ENCODE measurements at places on chromosomes 4 and X.

GRCh38 chr4:75907966-75908365 lies 5.7 kb upstream of the PPEF2 start:
- DNase-seq: no peak

DNA sequence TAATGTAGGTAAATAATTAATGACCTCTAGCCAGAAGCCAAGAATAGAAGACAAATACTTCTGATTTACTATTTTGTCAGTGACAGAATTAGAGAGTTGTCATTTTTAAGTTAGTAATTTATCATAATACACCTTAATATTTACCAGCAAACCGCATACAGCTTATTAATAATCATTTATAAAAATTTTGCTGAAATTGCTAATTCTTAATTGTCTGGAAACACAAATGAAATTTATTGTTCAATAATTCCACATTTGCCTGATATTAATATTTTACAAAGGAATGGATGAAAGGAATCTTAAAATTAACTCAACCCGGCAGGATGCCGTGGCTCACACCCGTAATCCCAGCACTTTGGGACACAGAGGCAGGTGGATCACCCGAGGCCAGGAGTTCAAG lies 44.7 kb downstream of the PROM1 start:
- no peak for DNase-seq

DNA sequence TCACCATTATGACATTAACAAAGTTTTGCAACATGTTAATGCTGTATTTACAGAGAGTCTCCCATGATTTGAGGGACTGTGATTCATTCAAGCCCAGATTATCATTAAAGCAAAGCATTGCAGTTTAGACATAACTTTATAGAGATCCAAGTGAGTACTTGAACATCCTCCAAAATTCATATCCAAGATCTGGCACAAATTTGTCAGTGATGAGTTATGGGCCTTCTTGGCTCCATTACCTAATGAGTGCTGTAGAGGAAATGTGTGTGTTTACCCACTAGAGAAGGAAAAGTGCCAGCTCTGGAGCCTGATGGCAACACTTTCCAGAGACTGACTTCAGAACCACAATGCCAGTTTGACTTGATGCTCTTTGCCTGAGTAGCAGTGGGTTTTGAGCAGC lies 432.3 kb downstream of the GALNTL6 start:
- no peak for DNase-seq

DNA sequence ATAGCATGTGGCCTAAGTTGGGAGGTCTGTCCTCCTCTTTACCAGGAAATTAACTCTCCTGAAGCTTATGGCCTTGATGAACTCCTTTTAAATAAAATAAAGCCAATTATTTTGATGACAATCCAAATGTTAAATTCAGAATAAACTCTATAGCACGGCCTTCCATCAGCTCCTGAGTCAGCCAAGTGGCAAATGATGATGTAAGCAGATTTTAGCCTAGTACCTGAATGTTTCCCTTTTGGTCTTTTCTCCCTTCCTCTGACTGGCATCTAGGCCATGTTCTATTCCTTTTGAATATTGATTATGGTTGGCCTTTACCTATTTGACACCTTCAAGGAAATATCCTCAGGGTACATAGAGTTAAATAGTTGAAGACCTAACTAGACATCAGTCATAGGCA lies 76.2 kb downstream of the PARM1 start:
- DNase-seq: no peak

DNA sequence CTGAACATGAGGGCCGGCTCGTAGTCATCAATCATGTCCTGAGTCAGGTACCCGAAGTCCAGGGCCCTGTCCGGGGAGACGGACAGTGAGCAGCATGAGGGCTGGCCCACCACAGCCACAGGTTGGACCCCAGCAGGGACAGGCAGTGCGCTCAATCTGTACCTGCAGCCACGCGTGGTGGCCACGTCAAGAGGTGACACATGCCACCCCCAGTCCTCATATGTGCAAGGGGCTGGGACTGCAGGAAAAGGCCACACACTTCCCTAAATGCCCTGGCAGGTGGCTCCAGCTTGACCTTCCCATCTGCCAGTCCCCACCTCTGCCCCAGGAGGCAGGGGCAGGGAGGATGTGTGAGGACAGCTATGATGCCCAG lies 73.8 kb upstream of the MXD4 start:
- no peak for DNase-seq

GRCh38 chr4:165631208-165631894 lies 241.7 kb upstream of the TLL1 start:
- DNase-seq: no peak

DNA sequence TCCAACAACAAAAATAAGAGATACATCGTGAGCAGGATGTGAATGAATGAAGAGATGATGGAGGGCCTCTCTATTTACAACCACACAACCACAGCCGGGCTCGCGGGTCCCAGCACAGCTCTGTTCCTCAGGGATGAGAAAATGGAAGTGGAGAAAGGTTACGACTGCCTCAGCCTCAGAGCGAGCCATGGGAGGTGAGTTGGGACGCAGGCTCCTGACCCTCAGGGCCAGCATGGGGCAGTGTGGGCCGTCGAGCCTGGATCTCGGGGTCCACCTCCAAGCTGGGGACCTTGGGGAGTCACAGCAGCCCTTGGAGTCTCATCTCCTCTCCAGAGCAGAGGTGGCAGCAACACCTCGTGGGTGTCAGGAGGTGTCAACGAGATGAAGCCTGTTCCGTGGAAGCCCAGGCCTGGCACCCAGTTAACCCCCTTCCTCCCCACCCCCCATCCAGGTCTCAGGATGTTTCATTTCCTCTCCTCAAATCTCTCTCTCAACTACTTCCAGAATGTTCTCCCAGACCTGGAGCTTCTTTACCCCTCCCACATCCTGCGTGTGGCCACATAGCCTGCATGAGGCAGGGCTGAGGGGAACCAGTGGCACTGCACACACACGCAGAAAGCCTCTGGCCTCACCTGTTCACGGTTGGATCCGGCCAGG lies 25.9 kb downstream of the C4orf50 start:
- DNase-seq: no peak

DNA sequence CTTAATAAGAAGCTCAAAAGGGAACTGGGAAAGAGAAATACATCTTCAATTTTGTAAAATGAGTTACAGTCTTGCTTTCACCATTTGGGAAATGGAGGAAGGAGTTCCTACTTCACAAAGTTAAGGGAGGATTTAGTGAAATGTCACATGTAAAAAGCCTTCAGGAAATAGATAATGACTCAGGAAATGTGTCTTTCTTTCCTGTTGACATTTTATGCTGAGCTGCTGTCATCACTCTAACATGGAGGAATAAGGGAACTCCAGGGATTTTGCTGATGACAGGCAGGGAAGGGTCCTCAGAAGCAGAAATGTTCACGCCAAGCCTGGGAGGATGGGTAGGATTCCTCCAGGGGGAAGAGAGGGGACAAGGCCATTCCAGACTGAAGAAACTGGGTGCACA lies 251.1 kb downstream of the USP46 start:
- DNase-seq: no peak

GRCh38 chr4:165288226-165288625 lies 39.2 kb upstream of the MSMO1 start:
- DNase-seq: no peak

GRCh38 chr4:7006411-7006810 lies 36.8 kb upstream of the TADA2B start:
- no peak for DNase-seq

GRCh38 chr4:163330916-163331628 lies 1.3 kb downstream of the NPY1R start:
- no peak for DNase-seq

GRCh38 chrX:12210196-12210815 lies 72.0 kb downstream of the FRMPD4 start:
- DNase-seq: no peak

DNA sequence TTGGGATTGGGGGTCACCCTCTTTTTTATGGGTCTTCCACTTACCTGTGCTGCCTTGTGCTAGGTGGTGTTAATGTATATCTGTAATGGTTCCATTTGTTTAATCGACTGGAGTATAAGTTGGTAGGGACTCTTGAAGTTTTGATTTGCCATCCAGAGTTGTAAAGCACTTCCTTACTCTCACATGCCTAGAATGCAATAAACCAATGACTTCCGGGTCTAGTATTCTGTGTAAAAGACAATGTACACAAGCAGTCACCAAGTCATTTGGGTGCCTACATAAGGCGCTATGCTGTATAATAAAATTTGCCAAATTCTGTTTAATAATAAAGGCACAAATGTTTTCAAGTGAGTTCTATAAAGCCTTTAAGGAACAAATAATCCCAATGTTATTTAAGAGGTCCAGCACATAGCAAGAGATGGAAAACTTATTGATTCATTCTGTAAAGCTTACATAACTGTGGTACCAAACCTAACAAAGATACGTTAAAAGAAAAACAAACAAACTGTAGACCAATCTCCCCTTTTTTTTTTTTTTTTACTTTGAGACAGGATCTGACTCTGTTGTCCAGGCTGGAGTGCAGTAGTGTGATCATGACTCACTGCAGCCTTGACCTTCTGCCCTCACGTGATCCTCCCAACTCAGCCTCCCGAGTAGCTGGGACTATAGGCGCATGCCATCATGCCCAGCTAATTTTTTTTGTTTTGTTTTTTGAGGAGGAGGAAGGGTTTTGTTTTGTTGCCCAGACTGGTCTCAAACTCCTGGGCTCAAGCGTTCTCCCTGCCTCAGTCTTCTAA lies 41.5 kb upstream of the HPRT1 start:
- no peak for DNase-seq

- no peak for DNase-seq
Observed at GRCh38 chr4:75511841-75512240, 2.4 kb downstream of the RCHY1 start.

DNA sequence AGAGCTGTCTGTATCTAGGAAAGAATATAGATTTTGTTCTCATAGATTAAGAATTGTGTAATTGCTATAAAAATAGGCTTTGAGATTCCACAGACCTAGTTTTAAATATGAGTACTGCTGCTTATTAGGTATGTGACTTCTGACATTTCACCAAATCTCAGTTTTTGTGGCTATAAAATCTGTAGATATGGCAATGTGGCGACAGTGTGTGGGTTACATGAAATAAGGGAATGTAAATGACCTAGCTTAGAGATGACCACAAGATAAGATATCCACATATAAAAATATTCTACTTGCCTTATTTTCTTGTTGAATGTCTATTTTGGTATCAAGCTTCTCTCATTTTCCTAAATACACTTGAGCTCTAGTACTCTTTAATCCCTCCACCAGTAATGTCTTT lies 193.8 kb downstream of the UNC5C start:
- no peak for DNase-seq

All from stimulated activated CD4-positive, alpha-beta T cell treated with anti-CD3 and anti-CD28 coated beads, Interleukin-1b, Interleukin-23, amount 100 ng/mL, for 1 hour (primary cell).